Jurkat, Clone E6-1 (cell line): ENCODE measurements at places on chromosomes 13 and 19.
A peak's percentile ranks its signal among the peaks of the same experiment; 100 is the strongest.

DNA sequence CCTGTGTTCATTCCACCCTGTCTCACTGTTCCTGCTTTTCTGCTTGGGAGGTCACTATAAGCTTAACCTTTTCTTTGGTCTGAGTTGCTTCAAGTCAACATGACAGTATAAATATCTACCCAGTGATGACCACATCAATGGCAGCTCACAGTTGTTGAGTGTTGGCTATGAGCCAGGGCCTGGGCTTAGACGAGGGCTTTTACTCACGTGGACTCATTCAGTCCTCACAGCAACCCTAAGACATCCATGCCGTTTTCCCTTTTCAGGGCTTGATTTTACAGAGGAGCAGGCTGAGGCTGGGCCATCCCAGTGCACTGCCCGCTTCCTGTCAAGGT is 10.2 kb upstream of the CCDC97 start:
- peak; percentile 60 for DNase-seq

- no peak for DNase-seq
Measured at GRCh38 chr19:5564930-5565329, 2.8 kb downstream of the TINCR start.

DNA sequence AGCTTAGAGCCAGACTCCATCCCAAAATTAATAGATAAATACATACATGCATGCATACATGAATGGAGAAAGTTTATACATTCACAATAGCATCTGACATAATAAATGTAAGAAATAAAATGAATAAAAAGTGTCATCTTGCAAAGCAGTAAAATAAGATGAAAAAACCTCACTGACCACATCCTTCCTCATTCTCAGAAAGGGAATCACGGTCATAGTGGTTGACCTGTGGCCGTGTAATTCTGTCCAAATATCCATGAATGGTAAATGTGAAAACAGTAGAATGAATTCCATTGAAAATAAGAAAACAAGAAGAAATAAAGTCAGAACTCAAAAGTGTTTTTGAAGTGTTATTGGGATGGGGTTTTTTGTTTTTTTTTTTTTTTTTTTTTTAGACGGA is 9.8 kb upstream of the CDC42EP5 start:
- no peak for DNase-seq

- DNase-seq: no peak
Measured at GRCh38 chr19:19997656-19998268, 41.5 kb downstream of the ZNF682 start.

DNA sequence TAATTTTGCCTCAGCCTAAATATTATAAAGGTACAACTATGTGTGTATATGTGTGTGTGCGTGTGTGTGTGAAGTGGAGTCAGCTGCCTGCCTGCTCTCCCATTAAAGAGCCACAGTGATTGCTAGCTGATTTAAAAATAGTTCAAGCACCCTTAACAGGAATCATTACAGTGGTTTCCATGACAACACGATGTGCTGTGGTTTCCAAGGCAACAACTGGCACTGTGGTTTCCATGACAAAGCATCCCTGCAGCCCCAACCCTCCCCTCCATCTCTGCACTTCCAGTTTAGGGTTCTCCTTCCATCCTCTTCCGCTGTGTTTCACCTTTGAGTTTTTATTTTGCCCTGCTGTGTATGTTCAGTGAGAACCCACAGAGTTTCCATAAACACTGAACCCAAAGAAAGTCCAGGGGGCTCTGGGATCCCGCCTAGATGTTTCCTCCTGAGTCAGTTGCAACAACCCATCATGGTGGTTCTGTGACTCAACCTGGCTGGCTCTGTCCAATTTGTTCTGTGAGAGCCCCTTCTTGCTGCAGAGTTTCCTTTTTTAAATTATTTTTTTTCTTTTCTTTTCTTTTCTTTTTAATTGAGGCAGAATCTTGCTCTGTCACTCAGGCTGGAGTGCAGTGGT is 7.1 kb upstream of the PNMA8A start:
- peak; percentile 55 for DNase-seq

GRCh38 chr13:35163674-35164073 is 221.6 kb downstream of the NBEA start:
- DNase-seq: no peak

DNA sequence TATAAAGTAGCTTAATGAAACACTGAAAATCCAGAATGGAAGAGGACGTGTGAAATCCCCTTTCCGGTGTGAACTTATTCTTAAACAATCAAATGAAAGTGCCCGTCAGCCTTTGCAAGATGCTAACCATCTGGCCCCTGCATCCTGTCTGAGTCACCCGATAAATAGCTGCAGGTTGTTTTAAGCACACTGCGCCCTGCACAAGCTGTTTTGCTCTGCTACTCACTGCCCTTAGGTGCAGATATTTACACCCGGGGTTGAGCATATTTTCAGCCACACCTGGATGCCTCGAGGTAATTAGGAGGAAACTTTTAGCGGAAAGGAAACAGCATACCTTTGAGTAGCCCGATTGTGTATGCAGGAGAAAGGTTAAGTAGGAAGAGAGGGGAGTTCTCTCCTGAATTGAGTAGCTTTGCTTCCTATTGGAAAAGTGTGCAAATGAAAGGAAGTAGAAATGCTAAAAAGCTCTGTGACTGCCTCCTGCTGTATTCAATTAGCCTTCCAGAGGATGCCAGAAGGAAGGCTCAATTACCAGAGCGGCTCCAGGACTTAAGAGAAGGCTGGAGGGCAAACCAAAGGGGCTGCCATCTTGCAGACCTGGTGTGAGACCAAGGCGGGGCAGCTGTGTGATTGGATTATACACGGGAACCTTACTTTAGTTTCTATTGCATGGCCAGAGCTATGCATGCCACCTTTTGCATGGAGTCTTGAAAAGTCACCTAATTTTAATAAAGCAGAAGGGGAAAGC is 42.5 kb downstream of the IRS2 start:
- DNase-seq: peak; percentile 12

DNA sequence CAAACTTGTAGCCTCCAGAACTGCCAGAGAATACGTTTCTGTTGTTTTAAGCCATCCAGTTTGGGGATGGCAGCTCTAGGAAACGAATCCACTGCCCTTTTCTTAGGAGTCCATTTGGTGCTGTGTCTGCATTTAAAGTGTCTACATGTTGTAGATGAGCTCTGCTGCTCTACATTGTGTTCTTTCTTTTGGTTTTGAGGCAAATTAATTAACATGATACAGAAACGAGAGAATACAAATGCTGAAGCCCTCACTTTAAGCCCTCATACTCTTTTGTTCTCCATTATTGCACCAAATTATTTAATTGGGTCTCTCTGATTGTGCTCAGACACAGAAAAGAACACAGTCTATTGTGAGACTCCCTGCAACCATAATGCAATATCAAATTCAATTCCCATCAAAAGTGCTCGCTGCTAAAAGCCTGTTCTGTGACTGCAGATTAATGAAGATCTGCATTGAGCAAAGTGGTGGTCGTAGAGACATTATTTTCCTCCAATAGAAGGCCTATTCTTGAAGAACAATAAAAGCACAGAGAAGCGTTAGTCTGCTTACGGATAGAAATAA is 166.3 kb upstream of the SOX21 start:
- DNase-seq: no peak

DNA sequence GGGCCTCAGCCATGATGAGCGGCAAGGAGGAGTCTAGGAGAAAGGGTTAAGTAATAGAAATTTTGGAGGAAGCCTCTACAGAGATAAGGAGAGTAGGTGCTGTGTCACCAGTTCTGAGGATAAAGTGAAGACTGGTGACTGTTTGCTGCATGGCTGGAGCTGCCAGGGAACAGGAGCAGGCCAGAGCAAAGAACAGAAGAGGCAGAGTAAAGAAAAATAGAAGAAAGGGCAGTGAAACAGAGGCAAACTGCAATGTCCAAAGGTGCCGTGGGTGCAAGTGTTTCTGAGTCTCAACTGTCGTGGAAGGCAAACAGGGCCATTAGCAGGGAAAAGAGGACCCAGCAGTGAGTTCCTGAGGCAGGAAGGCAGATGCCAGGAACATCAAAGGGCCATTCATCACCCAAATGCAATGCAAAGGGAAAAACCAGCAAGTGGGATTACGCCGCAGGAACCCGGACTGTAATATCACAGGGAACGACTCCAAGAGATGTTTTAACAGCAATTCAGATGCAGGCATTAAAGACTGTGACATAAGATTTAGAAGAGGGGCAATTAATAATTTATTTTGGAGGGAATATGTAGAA is 318.3 kb downstream of the FOXO1 start:
- no peak for DNase-seq

DNA sequence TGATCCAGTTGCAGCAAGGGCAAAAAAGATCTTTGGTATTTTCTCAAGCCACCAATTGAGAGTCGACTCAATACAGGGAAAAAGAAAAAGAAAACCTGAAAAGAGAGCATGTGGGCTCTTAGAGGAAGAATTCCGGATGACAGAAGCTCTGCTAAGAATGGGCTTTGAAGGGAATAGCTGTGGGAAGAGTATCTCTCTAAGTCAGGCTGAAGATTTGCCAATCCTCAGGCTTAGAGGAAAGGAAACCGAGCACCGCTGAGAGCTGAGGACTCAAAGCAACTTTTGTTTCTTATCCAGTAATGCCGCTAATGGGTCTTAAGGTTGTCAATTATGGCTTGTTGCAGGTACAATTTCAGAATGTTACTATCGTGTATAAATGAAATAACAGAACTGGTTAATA is 166.4 kb downstream of the EFNB2 start:
- no peak for DNase-seq

DNA sequence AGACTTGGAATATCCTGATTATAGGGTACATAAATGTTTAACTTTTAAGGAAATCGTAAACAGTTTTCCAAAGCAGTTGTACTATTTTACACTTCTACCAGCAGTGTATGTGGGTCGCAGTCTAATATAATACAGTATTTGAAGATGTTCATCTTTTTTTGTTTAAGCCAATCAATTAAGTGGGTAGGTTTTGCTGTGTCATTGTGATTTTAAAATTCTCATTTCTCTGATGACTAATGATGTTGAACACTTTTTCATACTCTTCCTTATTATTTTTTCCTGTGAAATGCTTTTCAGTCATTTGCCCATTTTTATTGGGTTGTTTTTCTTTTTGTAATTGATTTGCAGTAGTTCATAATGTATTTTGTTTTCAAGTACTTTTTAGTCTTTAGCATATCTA is 2689.7 kb downstream of the PCDH9 start:
- no peak for DNase-seq

DNA sequence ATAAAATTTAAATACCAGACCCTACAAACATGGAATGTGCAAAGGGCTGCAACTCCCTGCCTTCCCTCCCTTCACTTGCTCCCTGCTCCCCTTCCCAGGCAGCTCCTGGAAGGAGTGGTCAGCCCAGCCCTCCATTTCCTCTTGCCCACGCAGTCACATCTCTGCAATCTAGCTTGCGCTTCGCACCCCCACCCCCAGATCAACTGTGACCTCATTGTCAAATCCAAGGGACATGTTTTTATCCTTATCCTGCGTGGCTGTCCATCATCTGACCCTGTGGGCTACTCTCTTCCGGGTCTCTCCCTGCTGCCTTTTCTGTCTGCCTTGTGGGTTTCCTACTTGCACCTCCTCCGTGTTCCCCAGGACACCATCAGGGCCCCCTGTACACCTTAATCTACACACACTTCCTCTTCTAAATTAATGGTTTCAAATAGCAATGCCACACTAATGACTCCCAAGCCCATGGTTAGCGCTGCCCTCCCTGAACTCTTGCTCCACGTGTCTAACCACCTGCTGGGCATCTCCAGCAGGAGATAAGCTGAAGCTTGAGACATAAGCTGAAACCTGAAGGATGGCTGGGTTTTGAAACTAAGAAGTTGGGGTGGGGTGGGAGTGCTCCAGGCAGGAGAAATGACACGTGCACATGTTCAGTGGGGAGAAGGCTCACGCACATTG is 118.3 kb downstream of the USP12 start:
- no peak for DNase-seq

DNA sequence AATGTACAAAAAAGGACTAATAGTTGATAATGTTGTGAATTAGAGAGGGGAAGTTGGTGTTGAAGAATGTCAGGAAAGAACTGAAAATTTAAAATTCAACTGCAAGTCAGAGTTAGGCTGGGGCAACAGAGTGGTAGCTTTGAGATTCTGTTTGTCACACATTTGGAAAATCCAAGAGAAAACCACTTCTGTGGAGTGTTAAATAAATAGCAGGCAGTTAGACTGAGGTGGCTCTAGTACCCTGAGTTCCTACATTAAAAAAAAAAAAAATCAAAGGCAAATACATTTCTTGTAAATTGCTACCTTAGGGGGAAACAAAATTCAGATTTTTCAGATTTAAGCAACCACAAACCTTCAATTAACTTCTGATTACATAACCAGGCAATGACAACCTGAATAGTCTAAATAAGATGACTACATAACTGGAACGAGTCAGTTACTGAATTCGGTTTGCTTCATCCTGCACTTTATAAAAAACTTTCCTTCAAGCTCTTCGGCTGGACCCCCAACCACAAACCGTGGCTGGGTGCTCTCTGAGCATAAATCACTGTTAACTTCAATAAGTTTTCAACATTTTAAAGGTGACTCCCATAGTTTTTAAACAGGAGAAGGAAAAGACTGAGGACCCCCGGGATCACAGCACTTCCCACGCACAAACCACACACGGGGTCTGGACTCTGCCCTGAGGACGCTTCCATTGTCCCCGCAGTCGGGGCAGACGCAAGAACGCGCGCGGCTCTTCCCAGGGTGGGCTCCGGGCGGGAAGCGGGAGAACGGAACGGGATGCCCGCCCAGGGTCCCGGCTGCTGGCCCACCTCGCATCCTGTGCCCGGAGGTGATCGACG is 725 bp downstream of the ZNF682 start:
- DNase-seq: peak; percentile 6

DNA sequence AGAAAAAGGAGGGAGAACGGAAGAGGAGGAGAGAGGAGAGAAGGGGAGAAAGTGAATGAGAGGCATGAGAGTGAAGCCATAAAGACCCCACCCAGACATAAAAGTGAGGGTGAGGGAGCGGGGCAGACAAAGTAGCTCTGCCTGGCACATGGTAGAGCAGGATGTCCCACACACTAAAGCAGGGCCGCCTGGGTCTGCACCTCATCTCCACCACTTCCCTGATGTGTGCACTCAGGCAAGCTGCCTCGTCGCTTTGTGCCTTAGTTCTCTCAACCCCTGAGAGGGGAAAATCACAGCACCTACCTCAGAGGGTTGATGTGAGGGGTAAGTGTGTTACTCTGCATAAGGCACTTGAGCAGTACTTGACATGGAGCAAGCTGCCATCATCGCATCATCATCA is 488.1 kb downstream of the COG6 start:
- DNase-seq: no peak

DNA sequence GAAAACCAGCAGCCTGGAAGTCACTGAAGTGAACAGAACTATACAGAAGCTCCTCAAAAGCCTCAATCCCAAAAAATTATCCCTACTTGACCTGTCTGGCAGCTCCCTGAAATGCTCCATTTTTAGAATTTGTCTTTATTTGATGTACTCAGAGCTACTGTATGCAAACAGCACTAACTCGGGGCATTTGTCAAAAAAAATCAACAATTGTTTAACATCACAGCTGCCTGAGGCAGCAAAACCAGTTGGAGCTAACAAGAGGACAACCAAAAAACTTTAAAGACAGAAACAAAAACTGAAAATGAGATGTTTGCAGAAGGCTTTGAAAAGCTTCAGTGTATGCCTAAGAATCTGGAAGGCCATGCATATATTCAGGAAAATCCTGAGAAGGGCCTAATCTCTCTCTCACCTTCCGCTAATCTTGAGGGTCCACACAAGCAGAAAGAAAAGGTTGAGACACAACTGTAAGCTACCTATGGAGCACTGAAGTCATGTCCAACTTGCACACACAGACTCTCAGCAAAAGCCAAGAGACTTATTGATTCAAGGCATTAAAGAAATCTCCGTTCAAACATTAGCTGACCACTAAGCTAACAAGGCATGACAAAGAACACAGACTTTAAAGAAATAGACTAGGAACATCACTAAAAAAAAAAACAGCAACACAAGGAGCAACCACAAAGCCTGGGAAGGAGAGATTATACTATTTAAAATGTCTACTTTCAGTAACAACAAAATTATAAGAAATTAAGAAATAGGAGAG is 16.1 kb downstream of the VWA8 start:
- no peak for DNase-seq

GRCh38 chr19:13425151-13425550 is 81.1 kb downstream of the CACNA1A start:
- DNase-seq: no peak
